ENCODE measurements at places on chromosomes 2 and 18. TPM values are rescaled to one million over a fixed set of nuclear protein-coding genes. Genes with fewer than 3 reads are reported as not detected.
A peak's percentile ranks its signal among the peaks of the same experiment; 100 is the strongest.

DNA sequence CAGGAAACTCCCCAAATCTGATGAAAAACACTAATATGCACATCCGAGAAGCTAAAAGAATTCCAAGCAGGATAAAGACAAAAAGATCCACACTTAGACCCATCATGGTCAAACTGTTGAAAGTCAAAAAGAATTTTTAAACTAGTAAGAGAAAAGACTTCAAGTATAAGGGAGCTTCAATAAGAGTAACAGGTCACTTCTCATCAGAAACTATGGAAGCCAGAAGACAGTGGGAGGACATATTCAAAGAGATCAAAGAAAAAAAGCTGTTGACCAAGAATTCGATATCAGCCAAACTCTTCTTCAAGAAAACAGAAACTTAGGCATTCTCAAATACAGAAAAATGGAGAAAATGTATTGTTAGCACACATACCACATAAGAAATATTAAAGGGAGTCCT is 50.4 kb downstream of the ZC3H8 start:
- H3K27me3 ChIP-seq, result no peaks in the 10 kb centered on the region
- no peaks in the 10 kb centered on the region for H3K36me3 ChIP-seq
- no peaks in the 10 kb centered on the region for H3K4me1 ChIP-seq
- no peak for DNase-seq

DNA sequence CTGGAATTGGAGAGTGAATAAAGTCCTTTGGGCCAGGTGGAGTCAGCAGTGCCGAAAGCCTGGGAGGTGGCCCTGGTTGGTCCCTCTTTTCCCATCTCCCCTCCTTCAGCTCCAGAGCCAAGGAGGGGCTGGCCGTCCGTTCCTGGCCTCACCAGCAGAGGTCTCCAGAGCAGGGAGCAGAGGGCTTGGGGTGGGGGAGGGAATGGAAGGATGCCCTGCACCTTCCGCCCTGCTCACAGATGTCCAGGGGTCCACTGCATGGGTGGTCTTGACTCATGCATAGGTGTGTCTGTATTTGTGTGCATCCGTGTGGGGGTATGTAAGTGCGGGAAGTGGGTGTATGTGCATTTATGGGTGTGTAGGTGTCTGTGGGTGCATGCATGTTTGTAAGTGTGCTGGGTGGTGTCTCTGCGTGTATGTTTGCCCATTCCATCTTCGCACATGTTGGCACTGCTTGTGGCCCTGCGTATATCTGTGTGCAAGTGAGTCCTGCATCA is 201.8 kb downstream of the ZFP36L2 start:
- H3K36me3 ChIP-seq, result 0 out of 2 replicates have a peak, but pooled peaks cover 1% of the 10 kb centered on the region
- peak overlapping the region; percentile 36 for H3K27ac ChIP-seq
- H3K4me3 ChIP-seq, result no peak overlapping the region
- DNase-seq, result peak; percentile 82
- H3K4me1 ChIP-seq, result peaks cover 38% of the 10 kb centered on the region
- no peaks in the 10 kb centered on the region for H3K27me3 ChIP-seq

GRCh38 chr2:238925281-238925680 is 77.4 kb downstream of the TWIST2 start:
- H3K27me3 ChIP-seq, result no peaks in the 10 kb centered on the region
- H3K4me3 ChIP-seq, result no peak overlapping the region
- H3K27ac ChIP-seq, result no peak overlapping the region
- no peaks in the 10 kb centered on the region for H3K36me3 ChIP-seq
- DNase-seq, result no peak
- no peaks in the 10 kb centered on the region for H3K4me1 ChIP-seq

DNA sequence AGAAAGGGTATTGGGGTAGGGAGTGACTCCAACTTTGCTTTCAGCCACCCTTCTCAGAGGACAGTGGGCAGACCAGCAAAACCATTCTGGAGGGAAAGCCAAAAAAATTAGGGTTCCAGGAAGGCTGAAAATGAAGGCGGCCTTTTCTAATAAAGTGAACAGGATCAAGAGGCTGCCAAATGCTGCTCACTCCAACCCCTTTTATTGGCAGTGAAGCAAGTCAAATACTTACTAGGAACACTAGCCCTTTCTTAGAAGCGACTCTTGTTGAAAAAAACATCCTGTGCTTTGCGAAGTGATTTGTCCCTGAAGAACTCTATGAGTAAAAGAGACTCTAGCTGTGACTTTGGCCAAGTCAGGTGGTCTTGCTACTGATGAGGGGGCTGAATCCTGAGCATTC is 83.6 kb upstream of the CYP1B1 start:
- H3K27ac ChIP-seq, result no peak overlapping the region
- H3K4me1 ChIP-seq, result no peaks in the 10 kb centered on the region
- DNase-seq, result no peak
- no peaks in the 10 kb centered on the region for H3K36me3 ChIP-seq
- H3K27me3 ChIP-seq, result no peaks in the 10 kb centered on the region
- H3K4me3 ChIP-seq, result no peak overlapping the region

- no peaks in the 10 kb centered on the region for H3K4me1 ChIP-seq
- H3K4me3 ChIP-seq, result no peak overlapping the region
- no peaks in the 10 kb centered on the region for H3K27me3 ChIP-seq
- H3K27ac ChIP-seq, result no peak overlapping the region
Observed at GRCh38 chr2:100269889-100270288, 52.4 kb downstream of the LONRF2 start.

DNA sequence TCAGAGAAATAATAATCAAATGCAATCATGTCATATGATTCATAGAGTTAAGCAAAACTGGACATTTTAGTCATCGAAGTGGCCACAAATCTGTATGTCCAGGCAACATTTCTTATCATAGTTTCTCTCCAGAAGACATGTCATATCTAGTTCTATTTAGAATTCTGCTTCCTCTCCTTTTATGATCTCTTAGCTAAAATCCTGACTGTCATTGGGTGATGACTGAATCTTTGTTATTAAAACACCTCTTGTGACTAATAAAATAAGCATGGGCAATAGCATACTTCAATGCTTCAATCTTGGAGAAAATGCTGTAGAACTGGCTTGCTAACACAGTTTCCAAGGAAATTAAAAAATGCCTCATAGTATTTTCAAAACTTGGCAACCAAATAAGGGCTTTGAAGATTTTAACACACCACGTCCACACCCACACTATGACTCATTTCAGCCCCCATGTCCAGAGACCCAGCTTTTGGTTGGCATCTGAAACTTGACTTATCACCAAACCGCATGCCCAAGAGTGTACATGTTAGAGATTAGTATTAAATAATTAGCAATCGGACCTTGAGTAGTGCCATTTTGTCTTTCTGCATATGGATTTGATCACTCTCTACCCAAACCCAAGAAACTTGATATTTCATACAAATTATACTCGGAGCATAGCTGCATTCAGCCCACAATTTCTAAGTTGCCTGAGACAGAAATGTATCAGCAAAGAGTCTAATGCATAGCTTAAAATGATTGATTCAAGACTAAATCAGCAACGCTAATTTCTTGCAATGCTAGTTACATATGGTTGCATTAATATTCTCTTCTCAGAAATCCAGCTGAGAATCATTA is 106.5 kb upstream of the ETAA1 start:
- peaks cover 6% of the 10 kb centered on the region for H3K4me1 ChIP-seq
- no peak for DNase-seq
- no peaks in the 10 kb centered on the region for H3K27me3 ChIP-seq
- H3K4me3 ChIP-seq, result no peak overlapping the region
- no peaks in the 10 kb centered on the region for H3K36me3 ChIP-seq

- H3K4me3 ChIP-seq, result no peak overlapping the region
- DNase-seq, result no peak
- H3K27me3 ChIP-seq, result no peaks in the 10 kb centered on the region
- no peaks in the 10 kb centered on the region for H3K36me3 ChIP-seq
- H3K4me1 ChIP-seq, result 0 out of 2 replicates have a peak, but pooled peaks cover 7% of the 10 kb centered on the region
Observed at GRCh38 chr18:2411381-2411960, 159.8 kb downstream of the METTL4 start.

GRCh38 chr2:233794128-233794658 is 16.1 kb downstream of the MROH2A start:
- H3K36me3 ChIP-seq, result no peaks in the 10 kb centered on the region
- H3K27ac ChIP-seq, result no peak overlapping the region
- H3K4me3 ChIP-seq, result no peak overlapping the region
- H3K27me3 ChIP-seq, result no peaks in the 10 kb centered on the region

DNA sequence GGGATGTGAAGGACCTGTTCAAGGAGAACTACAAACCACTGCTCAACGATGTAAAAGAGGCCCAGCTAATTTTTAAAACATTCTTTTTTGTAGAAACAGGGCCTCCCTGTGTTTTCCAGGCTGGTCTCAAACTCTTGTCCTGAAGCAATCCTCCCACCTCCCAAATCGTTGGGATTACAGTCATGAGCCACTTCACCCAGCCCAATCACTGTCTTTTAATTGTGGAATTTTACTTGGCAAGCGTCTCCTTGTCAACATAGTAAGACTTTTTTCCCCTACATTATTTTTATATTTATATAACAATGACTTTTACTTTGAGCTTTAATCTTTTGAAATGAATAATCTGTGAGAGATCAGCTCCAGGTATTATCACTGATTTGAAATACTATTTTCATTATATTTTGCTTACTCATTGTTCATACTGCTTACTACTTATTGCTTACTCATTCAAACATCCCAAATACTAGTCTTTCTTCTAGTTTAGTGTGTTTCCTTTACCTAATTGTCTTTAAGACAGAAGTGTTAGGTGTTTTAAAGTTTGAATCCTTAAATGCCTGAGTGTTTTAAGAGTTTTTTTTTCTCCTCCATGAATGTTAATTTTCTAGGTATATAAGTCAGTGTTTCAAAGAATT is 48.9 kb downstream of the PTPN4 start:
- H3K4me3 ChIP-seq, result no peak overlapping the region
- H3K27ac ChIP-seq, result no peak overlapping the region
- no peaks in the 10 kb centered on the region for H3K36me3 ChIP-seq
- no peaks in the 10 kb centered on the region for H3K4me1 ChIP-seq
- no peak for DNase-seq
- no peaks in the 10 kb centered on the region for H3K27me3 ChIP-seq

- DNase-seq, result no peak
- no peak overlapping the region for H3K4me3 ChIP-seq
- no peaks in the 10 kb centered on the region for H3K4me1 ChIP-seq
- no peak overlapping the region for H3K27ac ChIP-seq
- H3K27me3 ChIP-seq, result no peaks in the 10 kb centered on the region
Observed at GRCh38 chr2:233115741-233116140, 55.6 kb downstream of the INPP5D start.

GRCh38 chr2:198874472-198874858 is 583.3 kb downstream of the SATB2 start:
- H3K27me3 ChIP-seq, result no peaks in the 10 kb centered on the region
- no peak for DNase-seq
- no peak overlapping the region for H3K27ac ChIP-seq
- no peaks in the 10 kb centered on the region for H3K36me3 ChIP-seq
- no peaks in the 10 kb centered on the region for H3K4me1 ChIP-seq

DNA sequence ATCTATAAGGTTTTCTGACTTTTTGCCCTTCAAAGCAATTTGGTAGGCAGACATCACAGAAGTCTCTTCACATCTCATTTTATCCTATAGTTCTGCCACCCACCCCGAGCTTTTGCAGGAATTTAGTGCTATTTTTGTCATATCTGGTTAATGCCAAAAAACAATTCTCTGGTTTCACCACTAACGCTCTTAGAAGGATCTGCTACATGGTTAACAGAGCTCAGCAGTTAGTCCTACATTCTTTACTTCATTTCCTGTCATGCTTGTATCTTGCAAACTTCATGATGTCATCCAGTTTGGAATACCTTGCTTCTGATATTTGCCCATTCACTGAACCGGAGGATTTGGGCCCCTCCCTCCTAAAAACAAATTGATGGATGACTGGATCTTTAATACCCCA is 116.8 kb upstream of the SERPINE2 start:
- no peak overlapping the region for H3K27ac ChIP-seq
- no peak overlapping the region for H3K4me3 ChIP-seq
- DNase-seq, result no peak
- H3K36me3 ChIP-seq, result no peaks in the 10 kb centered on the region

GRCh38 chr2:111025288-111025687 is 95.4 kb upstream of the BCL2L11 start:
- H3K4me3 ChIP-seq, result no peak overlapping the region
- H3K36me3 ChIP-seq, result no peaks in the 10 kb centered on the region
- H3K4me1 ChIP-seq, result peaks cover 3% of the 10 kb centered on the region
- no peak for DNase-seq

GRCh38 chr18:59143441-59143840 is 3.8 kb downstream of the SEC11C start:
- no peaks in the 10 kb centered on the region for H3K4me1 ChIP-seq
- H3K36me3 ChIP-seq, result no peaks in the 10 kb centered on the region
- DNase-seq, result no peak
- H3K4me3 ChIP-seq, result no peak overlapping the region
- H3K27me3 ChIP-seq, result no peaks in the 10 kb centered on the region
- H3K27ac ChIP-seq, result no peak overlapping the region

DNA sequence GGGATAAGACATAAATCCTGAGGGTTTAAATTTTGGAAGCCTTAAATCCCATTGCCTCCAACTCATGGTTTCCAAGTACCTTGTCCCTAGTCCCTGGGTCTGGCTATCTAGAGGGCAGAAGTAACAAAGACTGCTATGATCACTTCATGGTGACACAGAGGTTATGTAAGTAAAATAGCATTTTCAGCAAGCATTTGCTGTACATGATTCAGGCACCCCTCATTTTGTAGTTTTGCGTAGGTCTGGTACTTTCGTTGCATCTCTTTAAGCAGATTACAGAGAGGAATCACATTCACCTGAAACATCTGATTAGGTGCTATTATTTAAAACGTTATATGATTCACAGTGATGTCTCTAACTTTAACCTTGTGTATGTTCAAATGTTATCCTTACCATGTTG is 480.1 kb downstream of the XIRP2 start:
- no peaks in the 10 kb centered on the region for H3K36me3 ChIP-seq
- H3K4me1 ChIP-seq, result no peaks in the 10 kb centered on the region
- no peak overlapping the region for H3K4me3 ChIP-seq
- no peak for DNase-seq
- H3K27ac ChIP-seq, result no peak overlapping the region

GRCh38 chr2:220779931-220780330 is 792.2 kb downstream of the EPHA4 start:
- H3K4me3 ChIP-seq, result no peak overlapping the region
- no peak overlapping the region for H3K27ac ChIP-seq
- H3K27me3 ChIP-seq, result no peaks in the 10 kb centered on the region
- DNase-seq, result no peak
- H3K4me1 ChIP-seq, result no peaks in the 10 kb centered on the region
- H3K36me3 ChIP-seq, result no peaks in the 10 kb centered on the region

GRCh38 chr2:221895366-221896121 is 323.4 kb upstream of the EPHA4 start:
- no peaks in the 10 kb centered on the region for H3K4me1 ChIP-seq
- no peaks in the 10 kb centered on the region for H3K36me3 ChIP-seq
- DNase-seq, result no peak
- H3K4me3 ChIP-seq, result no peak overlapping the region
- no peak overlapping the region for H3K27ac ChIP-seq
- no peaks in the 10 kb centered on the region for H3K27me3 ChIP-seq

FAP gene
- not detected for total RNA-seq

TNS1 gene
- 16.1 TPM for total RNA-seq

MEP1B gene
- total RNA-seq, result not detected

CCL20 gene
- 3.5 TPM for total RNA-seq

ACTG2 gene
- total RNA-seq, result 5.7 TPM

COL3A1 gene
- total RNA-seq, result 29.2 TPM

EML6 gene
- total RNA-seq, result 9.7 TPM

OTOS gene
- total RNA-seq, result not detected

Measured in Caco-2 (cell line).